ENCODE measurements at places on chromosomes 11 and 22. TPM values are rescaled to one million over a fixed set of nuclear protein-coding genes. Genes with fewer than 3 reads are reported as not detected.

Gene FREY1
- not detected for total RNA-seq

GRCh38 chr11:57349491-57350274, 11.5 kb downstream of the P2RX3 start:
- no peaks in the 10 kb centered on the region for H3K36me3 ChIP-seq
- H3K4me3 ChIP-seq: no peak overlapping the region
- peak; percentile 94 for DNase-seq
- H3K27ac ChIP-seq: no peak overlapping the region

GRCh38 chr11:78156127-78156844, 16.9 kb upstream of the ALG8 start:
- H3K36me3 ChIP-seq: no peaks in the 10 kb centered on the region
- peak overlapping the region; percentile 51 for H3K27ac ChIP-seq
- DNase-seq: no peak

GRCh38 chr11:78208257-78209165, 19.8 kb downstream of the USP35 start:
- H3K4me3 ChIP-seq: no peak overlapping the region
- peaks cover 20% of the 10 kb centered on the region for H3K4me1 ChIP-seq
- H3K36me3 ChIP-seq: peaks cover 23% of the 10 kb centered on the region
- no peak overlapping the region for H3K27ac ChIP-seq
- no peaks in the 10 kb centered on the region for H3K27me3 ChIP-seq

DNA sequence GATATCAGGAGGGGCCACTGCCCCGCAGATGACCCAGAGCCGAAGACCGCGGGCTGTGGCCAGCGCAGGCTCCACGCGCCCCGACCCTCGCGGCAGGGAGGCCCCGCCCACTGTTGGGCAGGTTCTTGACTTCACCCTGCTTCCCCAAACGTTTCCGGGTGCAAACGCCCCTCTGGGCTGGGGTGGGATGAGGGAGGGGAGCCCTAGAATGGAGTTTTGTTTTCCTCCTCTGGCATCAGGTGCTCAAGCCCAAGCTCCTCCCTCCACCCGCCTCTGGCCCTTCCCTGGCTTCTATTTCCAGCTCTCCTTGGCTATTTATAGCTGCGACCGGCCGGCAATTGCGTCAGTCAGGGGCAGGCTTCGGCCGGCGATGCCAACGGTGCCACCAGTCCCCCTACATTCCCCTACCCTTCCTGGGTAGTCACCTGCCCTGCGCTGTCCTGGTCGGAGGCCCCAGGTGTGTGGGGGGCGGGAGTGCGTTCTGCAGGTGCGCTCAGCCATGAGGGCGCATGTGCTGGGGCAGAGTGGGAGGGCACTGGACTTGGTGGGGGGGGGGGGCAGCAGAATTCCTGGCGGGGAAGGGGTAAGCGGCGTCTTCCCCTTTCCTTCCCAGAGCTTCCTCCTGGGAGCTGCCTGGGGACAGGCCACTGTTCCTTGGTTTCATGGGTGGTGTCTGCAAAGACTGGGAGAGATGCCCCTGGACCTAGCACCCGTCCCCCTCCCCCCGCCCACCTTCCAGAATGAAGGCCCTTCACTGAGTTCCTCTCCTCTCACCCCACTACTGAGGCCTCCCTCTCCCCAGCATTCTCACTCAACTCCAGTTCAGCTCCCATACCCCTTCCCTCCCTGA, 23.6 kb downstream of the DUSP8 start:
- no peaks in the 10 kb centered on the region for H3K4me1 ChIP-seq
- peak; percentile 82 for DNase-seq
- no peak overlapping the region for H3K27ac ChIP-seq
- H3K4me3 ChIP-seq: no peak overlapping the region
- H3K27me3 ChIP-seq: peaks cover 81% of the 10 kb centered on the region

DNA sequence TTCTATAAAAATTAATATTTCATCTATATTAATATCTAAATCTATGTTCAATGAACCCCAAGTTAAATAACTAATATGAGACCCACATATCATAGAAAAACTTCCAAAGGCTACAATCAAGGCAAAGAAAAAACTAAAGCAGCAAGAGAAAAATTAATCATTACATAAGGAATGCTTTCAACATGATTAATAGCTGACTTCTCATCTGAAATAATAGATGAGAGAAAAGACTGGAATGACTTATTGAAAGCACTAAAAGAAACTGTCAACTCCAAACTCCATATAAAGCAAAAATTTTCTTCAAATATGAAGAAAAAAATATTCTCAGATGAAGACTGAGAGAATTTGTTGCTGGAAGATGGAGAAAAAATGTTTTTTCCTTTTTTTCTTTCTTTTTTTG, 13.0 kb downstream of the TRIM5 start:
- no peak for DNase-seq
- H3K4me3 ChIP-seq: no peak overlapping the region
- no peaks in the 10 kb centered on the region for H3K4me1 ChIP-seq
- no peak overlapping the region for H3K27ac ChIP-seq
- H3K36me3 ChIP-seq: peaks cover 9% of the 10 kb centered on the region

GRCh38 chr22:20836987-20837823, 21.4 kb downstream of the PI4KA start:
- H3K36me3 ChIP-seq: peaks cover 13% of the 10 kb centered on the region
- no peaks in the 10 kb centered on the region for H3K27me3 ChIP-seq
- H3K4me1 ChIP-seq: peaks cover 5% of the 10 kb centered on the region
- H3K4me3 ChIP-seq: no peak overlapping the region
- H3K27ac ChIP-seq: no peak overlapping the region
- DNase-seq: no peak

Measured in endodermal cell (in vitro differentiated cells).